ENCODE measurements at places on chromosomes 2 and 18.

DNA sequence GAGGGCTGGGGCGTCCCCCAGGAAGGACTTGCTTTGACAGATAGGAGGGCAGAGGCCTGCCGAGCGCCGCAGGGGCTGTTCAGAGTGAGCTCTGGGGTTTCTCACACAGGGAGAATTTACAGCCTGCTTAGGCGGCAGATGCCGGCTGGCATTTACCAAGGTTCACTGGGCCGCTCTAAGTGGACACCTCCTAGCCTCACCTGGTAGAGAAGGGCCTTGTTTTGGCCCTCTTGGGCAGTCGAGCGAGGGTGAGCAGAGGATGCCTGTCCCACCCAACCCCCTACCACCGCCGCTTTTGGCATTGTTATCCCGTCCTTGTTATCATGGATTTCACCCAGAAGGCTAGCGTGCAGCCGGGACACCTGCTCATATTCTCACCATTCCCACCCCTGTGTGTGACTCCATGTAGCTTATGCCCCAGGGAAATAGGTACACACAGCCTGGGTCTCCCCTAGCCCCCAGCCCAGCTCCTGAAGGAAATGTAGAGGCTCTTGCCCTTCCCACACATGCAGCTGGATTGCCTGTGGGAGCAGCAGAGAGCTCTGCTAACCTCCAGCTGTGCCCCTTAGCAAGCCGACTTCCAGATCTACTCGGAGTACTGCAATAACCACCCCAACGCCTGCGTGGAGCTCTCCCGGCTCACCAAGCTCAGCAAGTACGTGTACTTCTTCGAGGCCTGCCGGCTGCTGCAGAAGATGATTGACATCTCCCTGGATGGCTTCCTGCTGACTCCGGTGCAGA lies 52.4 kb downstream of the FAM168B start:
- DNase-seq, result no peak

DNA sequence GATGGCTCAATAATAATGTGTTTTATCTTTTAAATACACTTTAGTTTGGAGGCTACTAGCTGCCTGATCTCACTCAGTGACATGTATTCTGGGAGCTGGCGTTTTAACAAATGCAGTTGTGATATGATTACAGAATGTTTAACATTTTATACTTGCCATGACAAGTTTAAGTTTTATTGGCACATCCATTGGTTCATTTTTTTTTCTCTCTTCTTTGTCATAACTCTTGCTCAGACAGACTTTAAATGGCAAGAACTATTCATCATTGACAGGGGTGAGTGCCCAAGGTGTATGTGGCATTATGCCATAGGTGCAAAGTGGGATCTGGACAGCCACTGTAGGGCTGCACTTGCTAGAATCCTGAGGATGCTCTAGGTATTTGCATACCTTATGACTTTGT lies 72.1 kb upstream of the MYL1 start:
- DNase-seq, result no peak

DNA sequence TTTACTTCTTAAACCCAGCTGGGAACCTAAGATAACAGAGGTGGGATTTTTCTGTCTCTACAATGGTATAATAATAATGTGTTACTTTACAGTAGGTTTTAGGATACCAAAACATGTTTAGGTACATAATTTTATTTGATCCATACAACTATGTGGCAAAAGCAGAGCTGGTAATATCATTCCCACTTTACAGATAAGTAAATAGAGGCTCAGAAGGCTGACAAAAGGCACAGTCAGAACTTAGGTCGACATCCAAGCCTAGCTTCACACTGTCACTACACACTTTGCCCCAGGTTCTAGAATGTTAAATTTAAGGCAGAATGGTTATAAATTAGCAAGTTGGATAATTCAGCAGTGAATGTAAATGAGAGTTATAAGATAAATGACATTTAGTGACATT lies 189.6 kb upstream of the PARD3B start:
- no peak for DNase-seq

DNA sequence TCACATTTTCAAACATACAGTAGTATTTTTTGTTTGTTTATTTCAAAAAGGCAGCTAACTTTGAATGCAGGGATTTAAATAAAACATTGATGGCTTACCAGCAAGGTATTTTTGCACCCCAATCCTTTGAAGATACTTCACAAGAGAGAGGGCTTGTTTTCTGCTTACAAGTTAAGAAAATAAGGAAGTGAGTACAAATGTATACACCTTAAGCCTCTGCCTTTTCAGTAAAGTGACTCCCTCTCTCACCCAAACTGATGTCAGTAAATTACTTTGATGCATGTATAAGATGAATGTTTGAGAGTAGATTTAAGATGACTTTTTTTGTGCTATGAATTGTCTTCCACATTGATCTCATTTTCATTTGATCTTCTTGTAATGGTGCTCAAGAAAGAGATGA lies 820.0 kb downstream of the CPS1 start:
- DNase-seq, result no peak

- no peak for DNase-seq
These were observed 5.0 kb upstream of the TMEM178A start for GRCh38 chr2:39660612-39661236.

GRCh38 chr2:170156592-170156991 lies 21.4 kb upstream of the MYO3B start:
- no peak for DNase-seq

DNA sequence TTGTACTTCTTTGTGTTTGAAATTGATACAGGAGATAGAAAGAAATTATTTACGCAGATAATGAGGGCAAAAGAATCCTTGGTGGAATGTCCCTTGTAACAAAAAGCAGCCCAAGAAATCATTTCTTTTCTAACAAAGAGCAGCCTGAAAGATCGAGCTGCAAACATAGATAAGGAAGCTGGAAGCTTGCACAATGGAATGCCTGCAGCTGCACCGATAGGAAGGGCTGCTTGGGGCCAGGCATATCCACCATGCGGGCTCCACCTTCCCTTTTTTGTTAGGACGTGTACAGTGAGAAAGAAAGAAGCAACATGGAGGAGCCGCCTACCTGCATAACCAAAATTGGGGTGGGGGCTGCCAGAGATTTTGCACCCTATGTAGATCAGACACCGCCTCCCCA lies 568.7 kb downstream of the METTL4 start:
- DNase-seq, result no peak

GRCh38 chr2:239285932-239286230 lies 114.9 kb downstream of the HDAC4 start:
- no peak for DNase-seq

- no peak for DNase-seq
These were observed 258.3 kb upstream of the POU3F3 start for GRCh38 chr2:104595576-104595975.

DNA sequence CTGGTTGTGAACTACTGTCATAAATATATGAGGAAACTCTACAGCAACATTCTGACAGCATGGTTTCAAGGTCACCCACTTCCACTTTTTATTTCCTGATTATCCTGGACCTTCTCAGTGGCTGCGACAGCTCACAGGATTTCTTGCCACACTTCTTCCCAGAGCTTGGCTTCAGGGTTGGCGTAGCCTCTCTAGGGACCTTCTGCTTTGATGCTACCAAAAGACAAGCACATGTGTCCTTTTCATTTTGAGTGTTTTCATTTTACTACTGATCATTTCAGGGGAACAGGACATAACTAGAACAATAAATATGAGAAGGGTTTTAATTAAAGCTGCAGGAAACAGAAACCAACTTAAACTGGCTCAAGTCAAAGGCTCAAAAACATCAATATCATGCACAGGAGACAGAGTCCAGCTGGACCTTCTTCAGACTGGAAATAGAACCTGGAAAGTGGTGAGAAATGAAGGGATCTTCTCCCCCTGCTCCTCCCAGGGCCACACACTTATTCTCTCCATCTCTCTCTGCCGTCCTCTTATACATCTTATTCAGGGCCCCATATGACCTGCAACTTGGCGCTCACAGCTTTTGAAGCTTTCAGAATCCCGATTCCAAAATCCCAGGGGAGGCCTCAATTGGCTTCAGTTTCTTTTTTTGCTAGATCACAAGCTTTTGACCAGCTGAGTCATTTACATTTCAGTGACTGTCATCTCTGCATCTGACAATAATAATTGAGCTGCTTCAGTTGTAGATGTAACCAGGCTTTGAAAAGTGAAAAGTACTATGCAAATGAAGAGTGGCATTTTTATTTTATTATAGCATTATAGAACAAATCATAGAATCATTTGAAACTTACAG lies 9.7 kb downstream of the VIT start:
- DNase-seq, result no peak

GRCh38 chr2:127454595-127455565 lies 36.7 kb downstream of the PROC start:
- no peak for DNase-seq

DNA sequence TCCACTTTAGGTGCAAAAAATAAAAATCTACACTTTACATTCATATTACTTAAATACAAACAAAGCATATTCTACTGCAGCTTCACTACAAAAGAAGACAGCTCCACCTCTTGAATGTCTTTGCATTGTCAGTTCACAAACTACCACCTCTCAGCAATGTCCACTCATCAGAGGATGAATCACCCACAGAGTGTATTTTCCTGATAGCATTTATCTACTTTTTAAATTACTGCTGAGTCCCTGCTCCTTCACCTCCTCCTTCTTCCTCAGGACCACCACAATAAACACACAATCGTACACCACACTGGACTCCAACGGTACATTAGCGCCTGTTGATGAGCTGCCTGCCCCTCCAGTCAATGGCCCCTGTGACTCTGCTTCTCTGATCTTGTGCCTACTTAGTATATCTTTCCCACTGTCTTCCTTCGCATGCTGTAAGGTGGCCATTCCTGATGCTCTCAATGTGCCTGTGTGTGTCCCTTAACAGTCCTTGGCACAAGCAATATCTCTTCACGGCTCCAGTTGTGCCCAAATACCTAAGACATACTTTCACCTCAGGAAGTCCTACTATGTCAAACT lies 120.9 kb downstream of the DHRS9 start:
- no peak for DNase-seq

GRCh38 chr2:7119132-7119835 lies 202.1 kb downstream of the RNF144A start:
- DNase-seq, result no peak

GRCh38 chr2:192254444-192254843 lies 59.7 kb upstream of the TMEFF2 start:
- no peak for DNase-seq

GRCh38 chr2:194087089-194087958 lies 1569.7 kb upstream of the SLC39A10 start:
- DNase-seq, result no peak

DNA sequence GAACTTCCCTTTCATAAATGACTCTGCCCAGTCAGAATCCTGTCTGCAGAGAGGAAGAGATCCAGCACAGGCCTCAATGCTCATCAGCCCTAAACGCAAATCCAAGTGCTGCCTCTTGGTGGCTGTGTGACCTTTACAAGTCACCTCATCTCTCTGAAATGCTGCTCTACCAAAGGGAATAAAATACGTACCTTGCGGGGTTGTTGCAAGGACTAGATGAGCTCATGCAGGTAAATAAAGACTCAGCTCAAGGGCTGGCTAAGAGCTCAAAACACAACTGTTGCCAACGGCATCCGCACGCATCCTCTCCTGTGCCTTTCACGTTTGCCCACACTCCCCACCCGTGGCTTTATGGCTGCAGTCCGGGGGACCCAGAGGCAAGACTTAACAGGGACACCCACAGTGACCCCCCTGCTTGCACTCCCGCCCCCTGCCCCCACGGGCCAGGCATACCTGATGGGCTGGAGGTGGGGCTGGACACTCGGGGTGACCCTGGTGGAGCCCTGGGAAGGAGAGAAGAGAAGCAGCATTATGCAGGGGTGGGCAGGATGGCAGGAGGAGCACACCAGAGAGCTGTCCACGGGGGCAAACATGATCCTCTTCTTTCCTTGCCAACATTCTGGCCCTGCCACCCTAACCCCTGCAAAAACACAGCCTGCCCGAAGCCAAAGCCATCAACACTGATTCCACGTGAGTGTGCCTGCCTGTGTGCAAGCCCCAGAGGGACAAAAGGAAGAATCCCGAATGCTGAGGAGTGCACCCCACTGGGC lies 102.6 kb downstream of the TNS1 start:
- DNase-seq, result no peak

DNA sequence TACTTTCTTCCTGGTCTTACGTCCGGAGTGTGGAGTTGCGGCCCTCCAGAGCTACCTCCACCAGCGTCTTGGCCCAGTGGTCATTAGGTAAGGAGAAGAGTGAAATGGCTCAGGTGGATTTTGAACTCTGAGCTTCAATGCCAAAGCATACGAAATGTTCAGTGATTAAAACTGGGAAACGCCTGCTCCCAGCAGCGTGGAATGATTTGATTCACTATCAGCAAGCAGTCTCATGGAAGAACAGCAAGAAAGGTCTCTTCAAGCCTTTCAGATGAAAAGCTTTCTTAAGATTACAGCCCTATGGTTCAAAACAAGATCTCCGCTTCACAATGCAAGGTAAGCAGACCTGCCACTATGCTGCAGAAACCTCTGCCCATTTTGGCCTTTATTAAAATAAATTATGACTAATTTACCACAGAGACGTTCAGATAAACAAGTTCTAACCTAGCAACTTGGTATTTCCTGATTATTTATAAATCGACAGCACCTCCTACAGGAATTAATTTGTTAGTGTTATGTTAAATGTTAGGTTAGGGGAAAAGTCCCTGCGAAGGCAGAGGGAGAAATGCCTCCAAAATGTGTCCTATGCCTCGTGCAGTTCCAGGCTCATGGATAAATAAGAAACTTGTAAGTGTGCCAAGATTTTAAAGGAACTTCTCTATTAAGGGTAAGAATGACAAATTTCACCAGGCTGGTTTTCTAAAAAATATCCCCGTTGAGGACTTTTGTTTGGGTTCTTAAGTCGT lies 10.1 kb downstream of the SP9 start:
- no peak for DNase-seq

DNA sequence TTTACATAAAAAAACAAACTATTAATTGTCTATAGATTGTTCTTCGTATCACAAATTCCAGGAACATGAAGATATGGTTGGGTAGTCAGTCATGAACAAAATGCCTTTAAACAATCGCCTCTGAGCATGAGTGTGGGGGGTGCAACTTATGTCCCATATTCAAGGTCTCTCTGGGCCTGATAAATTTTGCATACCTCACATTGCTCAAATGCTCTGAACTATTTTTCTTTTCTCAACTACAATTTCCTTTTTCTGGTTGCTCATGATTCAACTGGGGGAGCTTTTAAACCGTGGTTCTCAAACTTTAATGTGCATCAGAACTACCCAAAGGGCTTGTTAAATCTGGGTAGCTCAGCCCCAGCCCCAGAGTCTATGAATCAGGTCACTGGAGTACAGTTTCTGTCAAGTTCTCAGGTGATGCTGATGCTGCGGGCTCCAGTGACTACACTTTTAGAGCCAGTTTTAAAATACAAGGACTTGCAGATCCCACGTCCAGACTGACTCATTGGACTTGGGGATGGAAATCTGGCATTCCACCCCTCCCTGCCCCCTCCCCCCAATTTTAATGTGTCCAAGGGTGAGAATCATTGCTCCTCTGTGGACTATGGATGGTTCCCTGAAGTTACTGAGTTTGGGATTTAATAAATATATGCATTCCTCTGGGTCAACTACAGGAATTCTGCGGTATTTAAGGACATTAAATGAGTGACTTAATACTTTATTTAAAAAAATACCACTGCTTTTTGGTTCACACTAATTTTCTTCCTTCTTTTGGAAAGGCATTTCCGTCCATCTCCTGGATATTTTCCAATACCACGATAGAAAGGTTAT lies 1.5 kb upstream of the GPD2 start:
- no peak for DNase-seq

All from stimulated activated CD8-positive, alpha-beta memory T cell treated with anti-CD3 and anti-CD28 coated beads, Interleukin-15, amount 100 ng/mL, for 1 hour (primary cell).